Inflammatory macrophage treated with lipopolysaccharide for 1 hour (primary cell): ENCODE measurements at places on chromosomes 7 and 10.

GRCh38 chr10:102342458-102342857 lies 53.0 kb upstream of the NFKB2 start:
- DNase-seq, result no peak

DNA sequence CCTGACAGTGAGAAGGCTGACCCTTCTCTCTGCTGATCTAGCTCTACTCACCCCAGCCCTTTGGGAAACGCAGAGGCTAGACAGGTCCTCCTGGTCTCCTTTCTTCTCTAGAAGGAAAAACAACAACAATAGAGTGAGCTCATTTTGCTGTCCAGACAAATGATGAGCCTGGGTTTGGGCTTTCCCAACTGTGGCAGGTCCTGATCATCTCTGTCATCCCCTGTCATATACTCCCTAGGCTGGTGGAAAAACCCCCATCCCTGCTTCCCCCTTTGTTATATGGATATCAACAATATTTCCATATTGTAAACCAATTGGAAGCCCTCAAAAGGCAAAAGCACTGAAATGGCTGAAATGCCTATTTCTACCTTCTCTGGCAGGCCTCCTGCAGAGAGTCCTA lies 9.2 kb upstream of the DDIT4 start:
- DNase-seq, result peak; percentile 74

DNA sequence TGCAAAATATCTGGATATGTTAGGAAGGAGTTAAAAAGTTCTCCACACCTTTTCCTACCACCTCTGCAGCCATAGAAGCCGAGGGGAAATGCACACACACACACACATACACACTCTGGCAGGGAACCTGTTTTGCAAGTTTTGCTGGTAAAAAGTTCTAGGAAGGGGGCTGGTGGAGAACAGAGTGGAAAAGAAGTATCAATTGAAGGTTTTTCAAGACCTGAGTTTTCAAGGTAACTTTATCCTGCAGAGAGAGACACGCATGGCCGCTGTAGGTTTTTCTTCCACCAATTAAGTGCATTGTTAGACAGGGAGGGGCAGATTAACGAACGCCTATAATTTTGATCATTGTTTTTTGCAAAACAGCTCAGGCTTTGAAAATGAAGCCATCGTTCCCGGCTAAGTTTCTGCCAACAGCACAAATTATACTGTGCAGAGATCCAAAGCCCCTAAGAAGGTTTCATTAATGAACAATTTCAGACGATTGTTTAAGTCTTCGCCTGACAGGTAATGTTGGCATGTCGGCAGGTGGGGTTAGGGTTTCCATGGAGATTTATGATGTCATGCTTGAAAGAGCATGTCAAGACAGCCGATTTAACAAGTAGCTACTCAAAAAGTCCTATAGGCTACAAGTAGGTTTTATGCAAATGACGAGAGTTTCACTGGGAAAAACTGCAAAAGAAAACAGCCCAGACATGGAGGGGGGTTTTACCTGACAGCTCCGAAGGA lies 29.7 kb downstream of the KIAA1217 start:
- no peak for DNase-seq

DNA sequence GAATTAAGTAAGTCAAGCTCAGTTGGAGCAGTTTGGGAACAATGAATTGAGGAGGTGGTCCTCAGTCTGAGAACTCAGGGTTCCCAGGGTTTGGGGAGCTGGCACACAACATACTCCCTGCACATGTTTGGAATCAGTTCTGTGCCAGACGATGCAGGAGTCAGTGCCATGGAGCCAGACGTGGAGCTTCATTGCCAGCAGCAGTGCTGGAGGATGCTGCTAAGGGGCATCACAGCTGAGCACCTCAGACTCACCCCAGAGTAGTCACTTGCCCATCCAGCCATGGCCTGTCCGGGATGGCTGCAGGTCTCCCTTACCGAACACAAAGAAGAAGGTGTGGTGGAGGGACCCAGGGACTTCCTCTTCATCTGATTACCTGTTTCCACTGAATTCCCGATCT lies 7.9 kb downstream of the GIMAP5 start:
- DNase-seq, result no peak

GRCh38 chr7:30464231-30464671 lies 14.3 kb downstream of the NOD1 start:
- peak; percentile 57 for DNase-seq

DNA sequence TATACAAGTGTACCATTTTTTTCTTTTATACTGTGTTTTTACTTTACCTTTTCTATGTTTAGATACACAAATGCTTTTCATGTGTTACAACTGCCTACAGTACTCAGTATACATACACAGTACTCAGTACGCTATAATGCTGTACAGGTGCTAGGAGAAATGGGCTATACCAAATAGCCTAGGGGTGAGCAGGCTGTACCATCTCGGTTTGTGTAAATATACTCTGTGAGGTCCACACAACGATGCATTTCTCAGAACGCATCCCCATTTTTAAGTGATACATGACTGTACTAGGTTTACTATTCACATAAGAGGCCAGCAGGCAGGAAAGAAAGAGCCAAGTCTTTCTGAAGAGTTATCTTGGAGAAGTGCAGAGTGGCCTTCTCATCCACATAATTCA lies 426.4 kb upstream of the MTPN start:
- no peak for DNase-seq

DNA sequence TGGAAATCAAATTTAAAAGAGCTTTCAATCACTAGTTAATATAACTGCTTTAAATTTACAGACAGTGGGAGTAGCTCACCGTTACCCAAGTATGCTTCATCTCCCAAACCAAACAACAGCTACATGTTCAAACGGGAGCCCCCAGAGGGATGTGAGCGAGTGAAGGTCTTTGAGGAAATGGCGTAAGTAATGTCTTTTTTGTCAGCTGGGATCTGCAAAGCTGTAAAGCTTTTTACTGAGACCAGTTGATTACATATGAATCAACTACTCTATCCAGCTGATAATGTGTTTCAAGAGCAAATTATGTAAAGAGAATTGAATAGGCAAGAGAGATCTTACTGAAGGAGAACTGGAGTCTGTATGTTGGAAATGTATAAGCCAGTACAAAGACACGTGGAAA lies 116.2 kb downstream of the GLCCI1 start:
- DNase-seq, result no peak

- no peak for DNase-seq
Observed at GRCh38 chr7:158941821-158942605, 85.7 kb downstream of the DYNC2I1 start.

DNA sequence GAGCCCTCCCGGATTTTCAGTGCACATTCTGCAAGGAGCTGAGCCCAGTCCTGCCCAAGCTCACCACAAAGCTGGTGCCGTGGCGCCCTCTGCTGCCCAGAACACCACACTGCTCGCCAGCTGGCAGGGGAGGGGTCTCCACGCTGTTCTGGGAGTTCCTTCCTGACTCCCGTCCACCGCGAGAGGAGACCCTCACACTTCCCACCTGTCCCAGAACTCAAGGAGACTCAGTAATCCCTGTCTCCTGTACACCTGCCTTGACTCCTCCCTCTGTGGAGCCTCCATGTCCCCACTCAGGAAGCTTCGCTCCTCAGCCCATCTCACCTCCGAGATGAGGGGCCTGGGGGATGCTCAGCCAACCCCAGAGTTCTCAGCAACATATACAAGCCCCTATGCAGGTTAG lies 11.3 kb downstream of the C10orf105 start:
- DNase-seq, result peak; percentile 66

DNA sequence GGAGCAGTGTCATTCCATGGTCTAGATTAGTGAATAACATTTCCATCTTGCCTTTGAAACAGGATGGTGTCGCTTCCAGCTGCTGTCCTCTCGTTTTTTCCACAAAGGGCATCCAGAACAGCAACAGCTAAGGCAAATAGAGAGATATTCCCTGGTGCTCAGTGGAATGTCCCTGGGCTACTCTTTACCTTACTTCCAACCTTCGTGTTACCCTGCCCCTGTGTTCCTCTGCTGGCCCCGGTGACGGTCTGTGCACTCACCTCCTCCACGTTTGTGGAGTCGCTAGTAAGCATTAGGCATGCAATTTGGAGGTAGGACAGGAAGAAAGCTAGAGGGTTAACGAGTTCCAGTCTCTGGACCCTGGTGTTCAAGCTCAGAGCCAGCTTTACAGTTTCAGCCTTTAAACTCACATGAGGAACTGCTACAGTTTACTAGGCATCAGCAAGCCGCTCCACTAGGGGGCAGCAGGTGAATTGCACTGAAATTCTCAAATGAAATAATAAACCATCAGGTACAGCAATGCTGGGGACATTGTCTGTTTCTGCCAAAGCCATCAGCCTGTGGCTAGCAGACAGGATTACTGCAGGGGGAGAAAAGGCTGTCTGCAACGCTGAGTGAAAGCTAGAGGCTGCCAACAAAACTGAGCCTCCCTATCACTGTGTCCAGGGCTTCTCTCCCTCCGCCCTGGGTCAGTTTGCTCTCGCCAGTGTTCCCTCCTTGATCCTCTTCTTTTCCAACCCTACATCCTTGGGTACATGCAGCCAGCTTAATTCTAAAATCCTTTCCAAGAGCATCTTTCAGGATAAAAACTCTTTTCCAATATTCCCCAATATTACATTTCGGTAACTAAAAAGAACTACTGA lies 9.0 kb downstream of the MRPL32 start:
- peak; percentile 60 for DNase-seq

- DNase-seq, result no peak
Observed at GRCh38 chr7:45703911-45704682, 129.9 kb downstream of the ADCY1 start.

GRCh38 chr10:88991161-88991898 lies 732 bp downstream of the FAS start:
- peak; percentile 81 for DNase-seq

GRCh38 chr7:122884186-122884585 lies 2.1 kb downstream of the CADPS2 start:
- no peak for DNase-seq

GRCh38 chr7:34036051-34036920 lies 130.9 kb downstream of the BMPER start:
- no peak for DNase-seq

DNA sequence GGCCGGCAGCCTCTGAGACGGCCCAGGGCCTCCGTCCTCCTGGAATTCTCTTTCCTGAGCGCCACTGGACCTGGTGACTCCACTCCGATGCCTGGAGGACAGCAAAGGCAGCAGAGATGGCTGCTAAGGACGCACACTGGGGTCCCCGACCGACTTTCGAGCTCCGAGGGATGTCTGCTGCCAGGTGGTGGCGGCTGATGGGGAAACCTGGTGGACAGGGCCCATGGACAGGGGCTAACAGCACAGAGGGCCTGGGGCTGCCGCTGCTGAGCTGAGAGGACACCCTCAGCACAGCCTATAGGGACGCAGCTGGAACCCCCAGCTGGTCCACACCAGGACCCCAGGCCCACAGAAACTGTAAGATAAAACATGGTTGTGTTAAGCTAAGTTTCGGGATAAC lies 366.3 kb downstream of the DNAJB6 start:
- DNase-seq, result no peak

DNA sequence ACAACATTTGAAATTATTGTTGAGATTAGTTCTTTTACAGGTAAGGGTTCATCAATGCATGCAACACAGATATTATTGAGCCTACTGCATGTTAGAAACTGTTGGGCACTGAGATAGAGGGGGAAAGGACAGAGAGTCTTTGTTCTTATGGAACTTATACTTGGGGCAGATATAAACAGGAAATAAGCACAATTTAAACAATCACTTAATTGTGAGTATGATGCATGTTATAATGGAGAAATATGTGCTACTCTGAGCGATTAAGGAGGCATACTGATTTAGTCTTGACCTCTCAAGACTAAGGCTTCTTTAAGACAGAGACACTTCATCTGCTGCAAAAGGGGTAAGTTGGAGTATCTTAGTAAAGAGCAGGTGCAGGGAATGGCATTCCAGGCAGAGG lies 593.3 kb downstream of the CCSER2 start:
- no peak for DNase-seq

DNA sequence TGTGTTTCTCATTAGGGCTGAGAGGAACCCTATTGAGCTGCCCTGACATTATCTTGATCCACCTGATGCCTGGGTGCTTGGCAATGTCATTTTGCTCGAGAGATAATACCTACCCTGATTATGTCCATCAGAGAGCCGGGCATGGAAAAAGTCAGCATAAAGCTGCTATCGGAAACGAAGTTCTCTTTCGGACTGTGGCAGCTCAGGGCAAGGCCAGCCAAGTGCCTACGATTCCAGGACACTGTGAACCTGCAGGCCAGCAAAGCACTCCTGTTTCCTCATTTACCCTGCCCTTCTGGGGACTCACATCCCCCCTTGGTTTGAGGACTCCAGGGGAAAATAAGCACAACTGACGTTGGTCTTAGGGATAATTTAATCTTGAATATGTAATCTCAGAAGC lies 25.2 kb upstream of the NPTX2 start:
- DNase-seq, result no peak

GRCh38 chr10:32943395-32943794 lies 14.6 kb downstream of the ITGB1 start:
- no peak for DNase-seq

GRCh38 chr10:92047215-92047614 lies 123.6 kb downstream of the BTAF1 start:
- DNase-seq, result no peak

- no peak for DNase-seq
Observed at GRCh38 chr10:125707541-125708468, 11.7 kb upstream of the EDRF1 start.

DNA sequence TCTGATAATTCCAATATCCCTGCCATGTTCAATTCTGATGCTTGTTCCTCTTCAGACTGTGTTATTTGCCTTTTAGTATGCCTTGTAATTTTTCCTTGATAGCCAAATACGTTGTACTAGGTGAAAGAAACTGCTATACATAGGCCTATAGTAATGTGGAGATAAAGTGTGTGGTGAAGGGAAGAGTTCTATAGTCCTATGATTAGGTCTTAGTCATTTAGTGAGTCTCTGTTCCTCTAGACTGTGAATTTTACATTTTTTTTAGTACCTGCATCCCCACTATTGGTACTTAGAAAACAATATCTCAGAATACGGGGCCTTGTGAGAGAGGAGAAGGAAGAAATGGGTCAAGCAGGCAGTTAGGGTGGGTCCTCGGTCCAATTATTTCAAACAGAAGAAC lies 59.6 kb upstream of the SEMA3E start:
- DNase-seq, result no peak

GRCh38 chr7:127895814-127896280 lies 135.4 kb downstream of the LRRC4 start:
- DNase-seq, result no peak

- DNase-seq, result no peak
Observed at GRCh38 chr10:42961796-42962109, 115.1 kb upstream of the RET start.

- peak; percentile 58 for DNase-seq
Observed at GRCh38 chr7:17608114-17608833, 309.8 kb downstream of the AHR start.

- no peak for DNase-seq
Observed at GRCh38 chr7:103630318-103630717, 184.3 kb upstream of the SLC26A5 start.

GRCh38 chr7:82810558-82811259 lies 352.0 kb downstream of the PCLO start:
- peak; percentile 13 for DNase-seq

GRCh38 chr10:99161165-99161564 lies 74.5 kb downstream of the HPSE2 start:
- no peak for DNase-seq
